Activated gamma-delta T cell treated with anti-CD3 and anti-CD28 coated beads, Interleukin-2, amount 50 U/mL, for 16 hours (primary cell): ENCODE measurements at places on chromosomes 2 and 18.

- DNase-seq, result no peak
Observed at GRCh38 chr2:72082021-72082601, 65.6 kb downstream of the CYP26B1 start.

DNA sequence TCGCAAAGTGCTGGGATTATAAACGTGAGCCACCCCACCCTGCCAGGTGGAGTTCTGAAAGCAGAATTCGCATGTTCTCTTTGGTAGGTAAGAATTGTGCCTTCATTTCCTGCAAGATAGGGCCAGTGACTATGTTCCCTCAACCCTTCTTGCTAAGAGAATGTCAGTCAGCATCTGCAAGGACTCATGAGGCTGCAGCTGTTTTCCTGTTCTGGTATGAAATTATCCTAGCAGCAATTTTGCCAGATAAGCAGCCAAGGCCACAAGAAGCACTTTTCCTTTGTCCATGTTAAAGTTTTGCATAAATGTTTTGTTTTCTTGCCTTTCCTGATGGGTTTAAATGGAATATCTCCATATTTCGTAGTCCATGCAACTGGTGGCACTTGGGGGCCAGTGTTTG lies 6.8 kb upstream of the ARHGAP28 start:
- DNase-seq, result no peak

DNA sequence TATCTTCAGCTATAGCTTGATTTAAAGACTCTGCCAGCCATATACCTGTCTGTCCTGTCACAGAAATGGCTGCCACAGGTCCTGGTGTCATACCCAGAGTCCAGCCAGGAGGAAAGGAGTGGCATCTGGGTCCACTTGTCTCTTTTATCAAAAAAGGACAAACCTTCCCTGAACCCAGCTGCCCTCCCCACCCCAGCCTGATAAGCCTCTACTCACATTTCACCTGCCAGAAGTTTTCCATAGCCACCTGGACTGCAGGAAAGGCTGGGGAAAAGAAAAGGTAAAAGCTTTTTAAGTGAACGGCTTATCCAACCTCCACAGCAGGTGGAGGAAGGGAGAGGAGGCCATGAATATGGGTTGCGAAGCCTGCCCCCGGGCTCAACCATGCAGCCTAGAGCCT lies 32.8 kb downstream of the TMEM163 start:
- DNase-seq, result no peak

GRCh38 chr2:55875434-55876135 lies 48.0 kb downstream of the EFEMP1 start:
- DNase-seq, result no peak

- no peak for DNase-seq
Observed at GRCh38 chr2:68771211-68771751, 36.7 kb downstream of the ARHGAP25 start.

DNA sequence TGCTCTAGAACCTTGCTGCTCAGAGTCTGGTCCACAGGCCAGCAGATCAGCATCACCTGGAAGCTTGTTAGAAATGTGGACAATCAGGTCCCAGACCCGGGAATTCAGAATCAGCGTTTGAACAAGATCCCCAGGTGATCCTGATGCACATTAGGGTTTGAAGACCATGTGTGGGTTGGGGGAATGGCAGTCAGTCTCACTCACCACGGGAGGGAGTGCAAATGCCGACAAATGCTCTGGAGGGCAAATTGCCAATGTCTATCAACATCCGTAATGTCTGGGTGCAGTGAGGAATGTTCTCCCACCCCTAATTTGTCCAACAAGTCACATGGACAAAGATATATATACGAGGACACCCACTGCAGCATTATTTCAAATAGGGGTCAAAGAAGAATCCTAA lies 34.5 kb downstream of the INPP5D start:
- DNase-seq, result no peak

GRCh38 chr2:42182654-42183308 lies 13.6 kb downstream of the EML4 start:
- DNase-seq, result no peak

DNA sequence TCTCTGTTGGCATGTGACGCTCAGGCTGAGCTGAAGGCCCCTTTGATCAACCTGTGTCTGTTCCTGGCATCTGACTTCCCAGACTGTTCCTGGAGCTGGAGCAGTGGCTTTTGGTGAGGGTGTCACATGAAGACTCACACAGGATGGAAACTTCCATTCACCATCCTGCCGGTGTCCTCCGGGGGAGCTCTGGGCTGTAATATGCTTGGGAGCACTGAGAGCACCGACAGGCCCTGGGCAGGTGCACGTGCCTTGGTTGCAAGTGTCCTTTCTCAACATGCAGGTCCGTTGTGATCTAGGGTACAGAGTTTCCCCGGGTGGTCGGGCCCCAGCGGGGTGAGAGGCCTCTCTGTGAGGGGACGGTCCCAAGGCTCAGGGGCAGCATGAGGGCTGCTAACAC lies 24.8 kb upstream of the GBX2 start:
- no peak for DNase-seq

DNA sequence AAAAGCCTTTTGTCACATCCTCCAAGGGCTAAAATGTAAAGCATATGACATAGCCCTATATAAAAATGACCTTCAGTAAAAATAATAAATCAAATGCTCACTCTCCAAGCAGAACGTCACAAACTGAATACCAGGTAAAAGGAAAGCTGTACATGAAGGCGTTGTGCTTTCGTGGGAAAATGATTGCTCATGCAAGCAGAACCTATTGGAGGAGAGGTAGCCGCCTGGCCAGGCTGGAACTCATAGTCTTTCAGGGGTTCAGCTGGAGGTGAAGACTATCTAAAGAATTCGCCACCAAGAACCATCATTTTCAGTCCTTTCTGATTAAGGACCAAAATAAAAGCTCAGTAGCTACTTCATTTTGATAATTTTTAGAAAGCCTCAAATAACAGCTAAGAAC lies 44.7 kb downstream of the ANKRD44 start:
- DNase-seq, result no peak

GRCh38 chr2:105856581-105856980 lies 111.9 kb downstream of the NCK2 start:
- DNase-seq, result no peak

DNA sequence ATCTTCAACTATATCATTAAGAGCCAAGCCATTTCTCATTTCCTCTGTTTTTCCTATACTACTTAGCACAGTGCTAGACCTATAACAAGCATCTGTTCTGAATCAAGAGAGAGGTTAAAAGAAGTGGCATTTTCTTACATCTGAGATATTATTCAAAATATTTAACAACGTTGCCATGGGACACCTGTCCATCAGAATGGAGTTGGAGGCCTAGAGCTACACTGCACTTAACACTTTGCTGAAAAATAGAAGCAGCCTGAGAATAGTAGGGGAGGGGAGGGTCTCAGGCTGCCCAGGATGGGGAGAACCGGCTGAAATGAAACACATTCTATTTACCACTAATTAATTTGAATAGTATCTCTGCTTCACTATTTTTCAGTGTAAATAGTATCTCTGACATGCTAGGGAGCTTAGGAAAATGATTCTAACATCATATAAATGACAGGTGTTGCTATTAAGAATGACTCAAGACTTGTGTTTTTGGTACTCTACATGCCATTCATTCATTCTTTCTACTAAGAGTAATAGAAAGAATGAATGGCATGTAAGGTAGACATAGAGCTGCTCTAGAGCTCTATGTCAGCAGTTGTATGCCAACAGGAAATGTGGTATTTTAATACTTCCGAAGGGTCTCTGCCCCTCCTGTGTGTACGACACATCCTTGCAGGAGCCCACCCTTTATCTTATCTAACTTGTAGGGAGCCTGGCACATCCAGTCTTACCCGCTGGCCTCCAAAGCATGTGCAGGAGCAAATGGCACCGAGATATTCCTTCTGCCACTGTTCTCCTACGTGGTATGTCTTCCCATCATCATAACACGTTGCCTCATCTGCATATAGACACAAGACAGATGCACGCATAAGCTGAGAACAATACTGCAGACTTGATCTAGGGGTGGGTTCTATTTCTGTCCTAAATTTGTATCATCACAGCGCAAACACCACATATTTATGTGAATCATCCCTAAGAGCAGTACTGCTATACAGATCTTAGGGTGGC lies 52.6 kb downstream of the ATIC start:
- DNase-seq, result no peak

DNA sequence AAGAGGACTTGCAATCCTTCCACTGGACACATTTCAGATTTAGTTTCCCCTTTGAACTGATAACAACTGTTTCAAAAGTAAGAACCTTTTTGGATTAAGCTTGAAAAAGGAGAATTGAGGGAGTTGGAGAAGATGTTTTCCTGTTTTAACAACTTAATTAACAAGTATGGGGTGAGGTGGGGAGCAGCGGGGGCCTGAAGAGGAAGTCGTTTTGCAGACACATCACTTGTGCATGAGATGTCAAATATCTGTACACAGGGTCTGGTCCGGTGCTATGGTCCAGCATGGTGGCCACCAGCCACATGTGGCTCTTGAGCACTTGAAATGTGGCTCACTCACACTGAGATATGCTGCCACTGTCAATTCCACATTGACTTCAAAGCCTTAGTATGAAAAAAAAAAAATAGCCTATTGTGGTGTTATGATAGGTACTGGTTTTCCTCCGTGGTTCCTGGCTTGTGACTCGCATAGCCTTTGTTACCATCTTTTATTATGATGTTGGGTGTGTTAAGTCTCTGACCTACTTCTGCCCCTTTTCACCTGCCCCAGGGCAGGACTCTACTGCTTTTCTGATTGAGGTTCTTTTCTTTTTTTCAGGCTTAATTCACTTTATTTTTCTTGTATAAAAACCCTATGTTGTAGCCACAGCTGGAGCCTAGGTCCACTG lies 205.5 kb downstream of the BCL2 start:
- DNase-seq, result no peak

DNA sequence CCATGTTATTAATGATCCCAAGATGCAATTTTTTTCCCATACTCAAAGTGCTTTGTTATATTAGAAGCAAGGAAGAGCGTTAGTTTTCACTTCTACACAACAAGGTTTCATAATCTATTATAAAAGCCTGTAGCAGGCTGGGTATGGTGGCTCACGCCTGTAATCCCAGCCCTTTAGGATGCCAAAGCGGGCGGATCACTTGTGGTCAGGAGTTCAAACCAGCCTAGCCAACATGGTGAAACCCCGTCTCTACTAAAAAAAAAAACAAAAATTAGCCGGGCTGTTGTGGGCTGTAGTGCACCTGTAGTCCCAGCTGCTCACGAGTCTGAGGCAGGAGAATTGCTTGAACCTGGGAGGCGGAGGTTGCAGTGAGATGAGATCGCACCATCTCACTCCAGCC lies 19.0 kb upstream of the SERPINB2 start:
- DNase-seq, result no peak

GRCh38 chr2:145631561-145631960 lies 1111.6 kb upstream of the ZEB2 start:
- no peak for DNase-seq

DNA sequence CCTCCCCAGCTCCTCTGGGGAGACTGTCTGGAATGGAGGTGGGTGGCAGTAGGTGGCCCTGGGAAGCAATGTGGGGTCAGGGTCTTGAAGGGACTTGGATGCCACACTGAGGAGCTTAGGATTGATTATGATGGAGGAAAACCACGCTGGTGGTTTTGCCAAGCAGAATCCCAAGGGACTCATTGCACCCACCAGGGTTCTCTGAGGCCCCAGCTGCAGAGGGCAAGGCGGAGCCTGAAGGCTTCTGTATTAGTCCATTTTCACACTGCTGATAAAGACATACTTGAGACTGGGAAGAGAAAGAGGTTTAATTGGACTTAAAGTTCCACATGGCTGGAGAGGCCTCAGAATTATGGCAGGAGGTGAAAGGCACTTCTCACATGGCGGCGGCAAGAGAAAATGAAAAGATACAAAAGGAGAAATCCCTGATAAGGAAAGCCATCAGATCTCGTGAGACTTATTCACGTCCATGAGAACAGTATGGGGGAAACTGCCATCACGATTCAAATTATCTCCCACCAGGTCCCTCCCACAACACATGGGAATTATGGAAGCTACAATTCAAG lies 87.2 kb upstream of the YWHAQ start:
- no peak for DNase-seq

GRCh38 chr2:42340045-42340937 lies 20.7 kb downstream of the COX7A2L start:
- DNase-seq, result no peak

DNA sequence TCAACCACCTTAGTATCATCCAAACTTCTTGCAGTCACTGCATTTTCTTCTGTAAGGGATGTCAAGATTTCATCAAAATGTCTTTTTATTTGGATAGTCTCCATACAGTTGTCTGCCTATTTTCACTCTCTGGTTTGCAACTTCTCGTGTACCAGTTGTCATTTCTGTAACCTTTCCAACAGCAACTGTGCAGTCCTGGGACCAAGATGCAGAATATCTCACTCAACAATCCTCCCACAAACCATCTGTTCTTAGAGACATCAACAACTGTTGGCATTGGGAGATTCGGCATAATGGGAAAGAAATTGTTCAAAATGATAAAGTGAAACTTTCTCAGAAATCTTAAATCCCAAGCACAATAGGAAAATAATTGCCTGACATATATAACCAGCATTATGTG lies 933.6 kb upstream of the SLC39A10 start:
- no peak for DNase-seq

GRCh38 chr2:196407675-196408264 lies 231.7 kb upstream of the CCDC150 start:
- no peak for DNase-seq

- DNase-seq, result no peak
Observed at GRCh38 chr2:135617501-135618015, 86.3 kb downstream of the R3HDM1 start.

DNA sequence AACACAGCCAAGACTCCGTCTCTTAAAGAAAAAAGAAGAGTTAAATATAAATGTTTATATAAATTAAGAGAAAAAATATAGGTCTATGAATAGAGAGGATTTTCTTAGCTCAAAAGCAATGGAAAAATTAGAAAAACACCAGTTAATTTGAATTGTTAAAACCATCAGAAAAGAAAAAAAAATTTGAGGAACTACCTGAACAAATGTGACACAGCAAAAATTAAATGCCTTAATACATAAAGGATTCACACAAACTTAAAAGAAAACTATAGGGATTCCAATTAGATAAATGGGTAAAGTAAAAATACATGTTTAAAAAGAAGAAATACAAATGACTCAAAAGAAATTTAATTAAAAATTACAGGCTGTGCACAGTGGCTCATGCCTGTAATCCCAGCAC lies 147.9 kb upstream of the DNMT3A start:
- no peak for DNase-seq

GRCh38 chr18:48490641-48491293 lies 48.1 kb upstream of the CTIF start:
- DNase-seq, result no peak

GRCh38 chr2:56047136-56047535 lies 123.6 kb upstream of the EFEMP1 start:
- DNase-seq, result no peak

DNA sequence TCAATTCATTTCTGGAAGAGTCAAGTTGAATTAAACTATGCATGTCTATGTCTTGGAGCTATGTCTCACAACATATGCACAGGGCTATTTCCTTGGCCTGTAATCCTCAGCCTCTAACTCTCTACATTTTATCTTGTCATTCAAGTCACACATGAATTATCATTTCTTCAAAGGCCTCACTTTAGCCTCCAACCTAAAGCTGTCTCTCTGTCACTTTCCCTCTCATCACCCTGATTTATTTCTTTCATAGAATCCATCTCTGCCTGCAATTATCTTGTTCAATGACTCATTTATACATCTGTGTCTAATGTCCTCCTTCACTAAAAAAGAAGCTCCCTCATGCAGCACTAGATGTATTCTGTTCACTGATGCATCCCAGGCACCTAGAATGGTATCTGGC lies 614.2 kb upstream of the REG3G start:
- DNase-seq, result no peak

GRCh38 chr2:126849486-126849885 lies 49.2 kb upstream of the TEX51 start:
- DNase-seq, result no peak
